Stimulated activated CD4-positive, alpha-beta T cell treated with anti-CD3 and anti-CD28 coated beads, Interleukin-15, amount 100 ng/mL, for 48 hours (primary cell): ENCODE measurements at places on chromosomes 4 and X.

DNA sequence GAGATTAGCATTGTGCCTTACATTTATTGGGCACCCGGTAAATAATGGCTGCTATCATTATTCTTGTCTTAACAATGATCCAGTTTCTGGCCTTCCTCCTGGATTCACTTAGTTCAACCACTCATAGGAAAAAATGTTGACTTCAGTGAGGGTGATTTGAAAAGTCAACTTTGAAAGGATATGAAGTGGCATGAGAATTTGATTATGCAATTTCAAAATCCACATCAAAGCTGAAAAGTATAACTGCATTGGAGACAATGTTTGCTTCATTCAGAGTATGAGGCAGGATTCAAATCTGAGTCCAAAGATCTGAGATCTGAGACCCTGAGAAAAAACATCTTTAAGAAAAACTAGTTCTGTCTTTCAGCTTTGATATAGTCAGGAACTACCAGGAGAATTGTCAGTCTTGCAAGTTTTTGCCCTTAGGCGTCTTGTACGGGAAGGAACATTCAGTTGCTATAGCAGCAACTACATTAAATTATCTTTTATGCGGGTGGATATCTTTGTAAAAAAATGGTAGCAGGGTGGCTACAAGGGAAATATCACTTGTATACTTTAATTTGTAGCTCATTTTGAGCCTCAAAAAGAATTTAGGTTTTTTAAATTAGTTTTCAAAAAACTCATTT is 587.5 kb upstream of the LCORL start:
- no peak for DNase-seq

DNA sequence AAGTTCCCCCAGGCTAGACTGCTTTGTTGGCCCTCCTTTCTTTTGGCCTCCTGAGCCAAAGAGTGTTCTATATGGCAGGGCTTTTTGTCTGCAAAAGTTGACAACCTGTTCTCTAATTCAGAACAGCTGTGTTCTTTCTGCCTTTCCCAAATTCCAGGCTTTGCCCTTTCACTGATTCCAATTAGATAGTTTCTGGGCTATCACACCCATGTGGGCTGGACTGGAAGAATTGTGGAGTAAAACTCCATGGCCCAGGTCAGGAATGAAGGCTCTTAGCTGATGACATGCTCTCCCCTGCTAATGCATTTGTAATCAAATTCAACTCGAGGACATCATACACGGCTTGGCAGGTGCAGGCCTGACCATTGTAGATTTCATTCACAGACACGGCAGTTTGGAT is 19.4 kb downstream of the BMP3 start:
- DNase-seq, result no peak

DNA sequence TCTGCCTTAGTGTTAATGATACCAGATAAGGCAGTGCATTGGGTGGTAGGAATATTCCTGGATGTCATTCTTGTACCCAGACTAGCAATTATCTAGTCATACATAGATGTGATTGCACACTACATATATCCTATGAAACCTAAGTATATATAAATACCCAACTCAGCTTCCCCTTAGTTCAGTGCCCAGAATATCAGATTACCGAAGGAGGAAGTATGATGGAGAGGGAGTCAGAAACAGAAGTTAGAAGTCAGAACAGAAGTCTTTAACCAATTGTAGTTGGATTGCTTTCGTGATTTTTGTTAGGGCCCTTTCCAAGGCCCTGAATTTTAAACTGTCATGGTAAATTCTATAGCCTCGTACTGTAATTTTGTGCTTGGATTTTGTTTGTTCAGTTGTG is 42.9 kb downstream of the MOB1B start:
- no peak for DNase-seq

DNA sequence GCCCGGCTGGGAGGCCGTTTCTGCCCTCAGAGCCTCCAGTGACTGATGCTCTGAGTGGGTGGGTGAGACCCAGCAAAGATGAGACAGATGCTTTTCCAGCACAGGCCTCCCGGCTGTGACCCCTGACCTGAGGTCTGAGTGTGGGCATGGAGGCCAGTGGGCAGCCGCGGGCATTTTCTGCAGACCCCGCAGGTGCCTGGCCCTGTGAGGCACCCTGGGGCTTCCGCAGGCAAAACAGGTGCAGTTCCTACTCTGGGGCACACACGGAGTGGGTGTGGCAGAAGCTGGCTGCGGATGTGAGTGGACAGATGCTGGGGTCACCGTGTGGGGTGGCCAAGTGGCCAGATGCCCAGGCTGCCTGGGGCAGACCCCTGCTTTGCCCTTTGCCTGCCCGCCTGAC is 14.8 kb downstream of the HTRA3 start:
- DNase-seq, result no peak

GRCh38 chr4:34733185-34733941 is 1511.0 kb downstream of the ARAP2 start:
- DNase-seq, result no peak

GRCh38 chr4:184812651-184813181 is 13.1 kb downstream of the ACSL1 start:
- DNase-seq, result no peak

- no peak for DNase-seq
Observed at GRCh38 chr4:133045288-133045687, 103.8 kb upstream of the PCDH10 start.

DNA sequence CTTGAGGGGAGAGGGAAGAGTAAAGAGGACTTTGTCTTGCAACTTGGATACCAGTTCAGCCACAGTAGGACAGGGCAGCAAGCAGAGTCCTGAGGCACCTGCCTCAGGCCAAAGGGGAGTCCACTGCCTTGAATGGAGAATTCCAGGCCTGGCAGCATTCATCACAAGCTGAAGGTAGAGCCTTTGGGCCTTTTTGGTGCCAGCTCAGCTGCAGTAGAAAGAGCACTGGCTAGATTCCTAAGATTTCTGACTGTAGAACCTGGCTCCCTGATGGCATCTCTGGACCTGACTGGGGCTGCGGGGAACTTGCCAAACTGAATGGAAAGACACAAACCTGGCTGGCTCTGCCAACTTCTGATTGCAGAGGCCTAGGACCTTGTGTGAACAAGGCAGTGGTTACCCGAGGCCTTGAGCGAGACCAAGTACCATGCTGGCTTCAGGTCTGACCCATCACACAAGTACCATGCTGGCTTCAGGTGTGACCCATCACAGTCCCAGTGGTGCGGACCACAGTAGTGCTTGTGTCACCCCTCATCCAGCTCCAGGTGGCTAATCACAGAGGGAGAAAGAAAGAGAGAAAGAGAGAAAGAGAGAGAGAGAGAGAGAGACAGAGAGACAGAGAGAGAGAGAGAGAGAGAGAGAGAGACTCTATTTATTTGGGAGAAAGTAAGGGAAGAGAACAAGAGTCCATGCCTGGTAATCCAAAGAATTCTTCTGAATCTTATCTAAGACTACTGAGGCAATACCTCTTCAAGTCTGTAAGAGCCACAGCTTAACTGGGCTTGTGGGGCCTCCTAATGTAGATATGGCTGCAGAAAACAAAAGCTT is 137.6 kb upstream of the SPIN4 start:
- DNase-seq, result no peak

DNA sequence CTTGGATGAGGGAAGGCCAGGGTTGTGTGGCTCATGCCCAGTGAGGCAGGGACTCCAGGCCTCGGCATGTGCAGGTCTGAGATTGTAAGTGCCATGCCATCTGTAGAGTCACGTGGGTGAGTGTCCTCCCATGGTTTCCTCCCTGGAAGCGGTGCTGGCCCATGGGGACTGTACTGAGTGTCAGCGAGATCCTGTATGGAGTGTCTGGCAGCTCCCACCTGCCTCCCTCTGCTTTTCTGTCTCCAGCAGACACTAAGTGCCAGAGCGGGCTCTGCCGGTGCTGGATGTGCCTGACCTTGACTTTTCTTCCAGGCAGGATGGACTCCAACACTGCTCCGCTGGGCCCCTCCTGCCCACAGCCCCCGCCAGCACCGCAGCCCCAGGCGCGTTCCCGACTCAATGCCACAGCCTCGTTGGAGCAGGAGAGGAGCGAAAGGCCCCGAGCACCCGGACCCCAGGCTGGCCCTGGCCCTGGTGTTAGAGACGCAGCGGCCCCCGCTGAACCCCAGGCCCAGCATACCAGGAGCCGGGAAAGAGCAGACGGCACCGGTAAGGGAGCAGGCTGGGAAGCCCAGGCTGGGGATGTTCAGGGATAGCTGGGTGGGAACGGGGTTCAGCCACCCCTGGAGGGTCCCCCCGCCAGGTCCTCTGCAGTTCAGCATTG is 7.6 kb downstream of the WFS1 start:
- no peak for DNase-seq

- DNase-seq, result no peak
Observed at GRCh38 chr4:19888587-19888986, 363.1 kb upstream of the SLIT2 start.

- no peak for DNase-seq
Observed at GRCh38 chrX:105273326-105273725, 52.8 kb upstream of the TEX13A start.

DNA sequence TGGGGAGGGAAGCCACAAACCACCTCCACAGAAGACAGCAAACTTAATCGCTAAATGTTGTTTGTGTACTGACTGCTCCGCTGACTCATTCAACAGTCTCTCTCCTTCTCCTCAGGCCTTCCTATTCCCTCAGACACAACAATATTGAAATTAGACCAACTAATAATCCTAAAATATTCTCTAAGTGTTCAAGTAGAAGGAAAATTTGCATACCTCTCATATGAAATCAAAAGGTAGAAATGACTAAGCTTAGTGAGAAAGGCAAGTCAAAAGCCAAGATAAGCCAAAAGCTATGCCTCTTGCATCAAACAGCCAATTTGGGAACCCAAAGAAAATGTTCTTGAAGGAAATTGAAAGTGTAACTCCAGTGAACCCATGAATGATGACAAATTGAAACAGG is 75.7 kb upstream of the ARHGAP24 start:
- DNase-seq, result no peak

DNA sequence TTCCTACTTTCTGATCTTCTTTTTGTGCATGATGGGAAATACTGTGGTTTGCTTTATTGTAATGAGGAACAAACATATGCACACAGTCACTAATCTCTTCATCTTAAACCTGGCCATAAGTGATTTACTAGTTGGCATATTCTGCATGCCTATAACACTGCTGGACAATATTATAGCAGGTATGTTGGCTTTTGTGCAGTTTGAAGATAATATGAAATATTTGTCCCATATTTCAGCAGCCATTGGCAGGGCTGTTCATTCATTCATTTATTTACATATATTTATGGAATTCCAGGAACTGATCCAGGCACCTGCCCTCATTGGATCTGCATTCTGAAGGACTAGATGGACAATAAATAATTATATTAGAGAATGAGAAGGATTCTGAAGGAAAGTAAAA is 96.9 kb downstream of the NPFFR2 start:
- no peak for DNase-seq

DNA sequence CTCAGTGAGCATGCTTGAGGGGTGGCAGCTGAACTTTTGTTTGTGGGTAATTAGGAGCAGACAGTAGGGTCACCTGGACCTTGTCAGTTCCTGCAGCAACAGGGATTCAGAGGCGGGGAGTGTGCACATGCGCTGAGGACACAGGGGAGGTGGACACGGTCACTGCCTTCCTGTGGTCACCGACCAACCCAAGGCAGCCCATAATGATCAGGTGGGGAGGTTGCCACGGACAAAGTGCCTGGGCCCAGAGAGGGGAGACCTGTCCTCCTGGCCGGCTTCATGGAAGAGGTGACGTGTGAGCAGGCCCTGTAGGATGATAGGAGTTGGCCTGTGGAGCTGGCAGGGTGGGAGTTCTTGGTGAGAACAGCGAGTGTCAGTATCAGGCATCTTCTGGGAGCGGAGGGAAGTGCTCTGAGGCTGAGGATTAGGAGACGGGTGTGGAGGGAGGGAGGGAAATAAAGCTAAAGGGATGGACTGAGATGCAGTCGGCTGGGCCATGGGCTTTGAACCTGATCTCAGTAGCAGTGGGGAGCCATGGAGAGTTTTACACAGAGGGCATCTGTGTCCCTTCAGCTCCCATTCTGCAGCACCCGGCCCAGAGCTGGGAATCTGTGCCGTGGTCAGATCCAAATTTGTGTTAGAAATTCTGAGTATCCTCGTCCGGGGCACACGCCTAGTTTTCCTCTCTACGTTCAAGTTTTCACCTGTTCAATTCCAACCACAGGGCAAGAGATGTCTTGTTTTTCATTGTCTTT is 100.0 kb downstream of the PSAPL1 start:
- DNase-seq, result no peak

DNA sequence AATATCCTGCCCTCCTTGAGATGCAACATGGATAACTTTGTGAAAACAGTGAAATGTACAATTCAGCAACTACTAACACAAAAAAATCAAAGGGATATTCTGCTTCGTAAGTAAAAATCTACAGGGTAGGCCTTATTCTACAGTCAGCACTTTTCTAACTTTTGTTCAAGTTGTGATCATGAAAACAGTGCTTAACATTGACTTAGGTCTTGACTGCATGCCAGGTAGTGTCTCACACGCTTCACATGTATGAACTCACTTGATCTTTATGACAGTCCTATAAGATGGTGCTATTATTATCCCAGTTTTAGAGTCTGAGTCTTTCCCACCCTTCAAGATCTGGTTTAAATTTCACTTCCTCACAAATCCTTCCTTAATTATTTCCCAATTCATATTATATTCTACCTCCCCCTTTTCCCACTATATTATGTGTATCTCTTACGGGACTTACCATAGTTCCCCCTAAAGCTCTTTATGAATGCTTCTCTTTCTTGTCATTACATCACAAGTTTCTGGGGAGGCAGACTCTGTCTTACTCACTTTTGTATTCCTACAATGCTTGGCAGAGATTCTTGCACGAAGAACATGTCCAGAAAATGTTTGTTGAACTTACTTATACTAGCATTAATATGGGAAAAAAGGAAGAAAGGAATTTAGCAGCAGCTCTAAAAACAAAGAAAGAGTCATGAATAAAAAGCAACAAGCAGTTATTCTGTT is 179.8 kb downstream of the SCFD2 start:
- DNase-seq, result no peak

DNA sequence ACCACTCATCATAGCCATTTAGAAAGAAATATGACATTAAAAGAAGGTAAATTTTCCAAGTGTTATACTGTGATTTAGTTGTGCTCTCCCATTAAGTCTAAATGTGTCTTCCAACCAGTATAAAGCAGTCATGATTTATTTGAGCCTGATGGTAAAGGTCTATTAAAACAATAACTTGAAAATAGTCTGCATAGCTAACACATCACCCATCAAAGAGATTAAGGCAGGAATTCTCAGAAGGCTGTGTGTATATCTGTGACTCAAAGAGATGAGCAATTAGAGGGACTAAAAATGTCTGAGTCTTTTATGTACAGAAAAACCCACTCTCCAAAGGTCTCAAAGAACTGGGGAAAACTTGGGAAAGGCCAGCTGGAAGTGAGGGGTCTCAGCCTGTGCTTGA is 70.3 kb upstream of the IQCM start:
- DNase-seq, result no peak

DNA sequence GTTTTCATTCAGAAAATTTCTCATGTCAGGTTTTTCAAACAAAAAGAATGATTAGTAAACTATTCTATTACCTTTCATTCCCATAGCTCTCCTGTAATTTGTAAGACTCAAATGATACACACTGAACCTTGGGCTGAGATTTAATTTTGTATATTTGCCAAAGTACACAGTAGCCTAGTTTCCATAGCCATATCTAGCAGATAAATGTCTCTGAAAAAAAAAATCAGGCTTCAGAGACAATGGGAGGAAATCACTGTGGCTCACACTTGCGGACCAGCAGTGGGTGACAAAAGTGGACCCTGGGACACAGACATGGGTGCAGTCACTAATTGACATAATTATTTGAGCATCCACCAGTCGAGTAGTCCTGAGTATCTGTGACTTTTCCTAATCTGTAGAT is 46.6 kb downstream of the MAOA start:
- DNase-seq, result no peak

- no peak for DNase-seq
Observed at GRCh38 chr4:33975995-33976394, 2268.3 kb downstream of the ARAP2 start.

- DNase-seq, result no peak
Observed at GRCh38 chr4:173397604-173398003, 1.3 kb downstream of the SCRG1 start.

GRCh38 chr4:100147198-100147597 is 43.1 kb downstream of the DDIT4L start:
- DNase-seq, result no peak
